Stimulated activated CD4-positive, alpha-beta T cell treated with anti-CD3 and anti-CD28 coated beads, TNF-alpha, amount 100 ng/mL, for 1 hour (primary cell): ENCODE measurements at places on chromosomes 4 and X.

GRCh38 chr4:170581322-170581721 lies 491.6 kb upstream of the AADAT start:
- no peak for DNase-seq

GRCh38 chr4:59689149-59689548 lies 1511.0 kb upstream of the ADGRL3 start:
- no peak for DNase-seq

DNA sequence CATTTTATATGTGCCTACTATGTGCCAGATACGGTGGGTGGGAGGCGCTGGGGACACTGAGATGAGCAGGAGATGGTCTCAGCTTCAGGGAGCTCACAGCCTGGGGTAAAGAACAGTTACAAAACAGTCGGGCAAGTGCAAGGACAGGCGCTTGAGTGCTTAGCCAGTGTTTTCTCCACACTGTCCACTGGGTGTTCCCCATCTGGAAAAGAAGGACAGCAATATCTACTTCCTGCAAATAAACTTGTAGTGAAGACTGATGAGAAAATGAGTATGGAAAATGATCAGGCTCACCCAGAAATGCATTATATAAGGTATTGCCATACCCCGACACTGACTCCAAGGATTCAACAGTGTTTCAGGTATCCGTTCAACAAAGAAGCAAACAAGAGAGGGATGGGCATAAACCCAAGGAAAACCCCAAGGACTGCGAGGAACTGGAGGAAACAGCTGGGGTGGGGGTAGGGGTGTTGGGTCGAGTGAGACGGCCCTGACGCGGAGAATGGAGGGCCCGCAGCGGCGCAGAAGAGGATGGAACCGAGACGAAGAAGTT lies 835 bp downstream of the TMEM185A start:
- DNase-seq, result no peak

DNA sequence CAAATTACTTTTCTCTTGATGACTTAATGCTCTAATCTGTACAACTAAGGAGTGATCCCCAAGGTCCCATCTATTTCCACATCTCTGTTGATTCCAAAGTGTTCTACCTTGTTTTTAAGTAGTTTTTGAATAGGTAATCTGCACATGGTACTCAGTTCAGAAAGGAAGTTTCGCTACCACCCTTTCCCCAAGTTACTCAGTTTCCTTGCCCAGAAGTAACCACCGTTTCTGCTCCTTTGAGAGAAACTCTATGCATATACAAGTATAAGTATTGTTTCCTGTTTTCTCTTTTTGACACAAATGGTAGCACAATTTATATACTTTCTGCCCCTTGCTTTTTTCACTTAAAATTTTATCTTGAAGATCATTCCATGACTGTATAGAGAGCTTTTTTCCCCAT lies 18.1 kb downstream of the TMEM154 start:
- DNase-seq, result no peak

GRCh38 chr4:189305500-189305899 lies 635.2 kb upstream of the FRG1 start:
- no peak for DNase-seq

- DNase-seq, result no peak
These were observed 40.0 kb downstream of the HADH start for GRCh38 chr4:108029731-108030130.

DNA sequence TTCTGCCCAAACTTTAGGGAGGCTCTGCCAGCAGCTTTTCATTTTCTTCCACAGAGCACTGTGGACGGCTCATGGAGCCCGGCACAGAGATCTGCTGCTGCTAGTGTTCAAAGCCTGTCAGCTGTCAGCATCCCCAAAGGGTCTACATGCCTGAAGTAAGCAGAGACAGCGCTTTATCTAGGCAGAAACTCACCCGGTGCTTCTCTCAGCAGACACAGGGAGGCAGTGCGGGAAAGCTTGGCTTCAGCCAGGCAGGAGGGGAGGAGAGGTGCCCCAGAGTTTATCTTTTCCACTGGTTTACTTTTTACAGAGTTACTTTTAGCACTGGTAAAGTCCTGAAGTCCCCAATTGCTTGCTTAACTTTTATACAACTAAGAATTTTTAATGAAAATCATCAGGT lies 339.3 kb downstream of the NKX6-1 start:
- DNase-seq, result no peak

- no peak for DNase-seq
These were observed 10.1 kb downstream of the PSAPL1 start for GRCh38 chr4:7424553-7425111.

GRCh38 chr4:25233737-25234389 lies at the start of gene PI4K2B:
Gene PI4K2B, plus strand, starts transcription at chr4:25234033. Its CDS starts 131 bp downstream, at chr4:25234164.
- peak; percentile 94 for DNase-seq

DNA sequence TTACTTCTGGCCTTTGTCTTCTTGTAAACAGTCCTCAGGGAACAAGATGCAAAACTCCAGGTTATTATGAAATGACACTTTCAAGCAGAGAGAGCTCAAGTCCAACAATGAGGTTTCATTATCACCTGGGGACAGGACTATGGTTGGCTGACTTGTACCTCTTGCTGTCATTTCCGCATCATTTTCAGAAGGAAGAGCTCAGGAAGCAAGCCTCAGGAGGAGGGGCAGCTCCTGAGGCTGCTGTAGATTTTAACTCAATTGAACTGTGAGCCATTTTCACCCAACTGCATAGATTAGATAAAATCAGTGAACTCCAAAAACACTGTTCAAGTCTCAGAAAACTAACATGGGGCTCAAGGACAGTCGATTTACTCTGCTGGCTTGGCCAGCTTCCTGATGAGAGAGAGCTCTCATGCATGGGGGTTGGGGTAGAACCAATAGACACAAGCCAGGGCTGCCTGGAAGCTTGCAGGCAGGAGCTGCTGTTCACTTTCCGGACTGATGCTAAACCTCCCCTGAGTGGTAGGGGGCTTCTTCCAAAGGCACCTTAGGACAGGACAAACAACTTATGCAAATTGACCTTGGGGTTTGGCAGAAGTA lies 23.6 kb downstream of the TMEM255A start:
- DNase-seq, result no peak

DNA sequence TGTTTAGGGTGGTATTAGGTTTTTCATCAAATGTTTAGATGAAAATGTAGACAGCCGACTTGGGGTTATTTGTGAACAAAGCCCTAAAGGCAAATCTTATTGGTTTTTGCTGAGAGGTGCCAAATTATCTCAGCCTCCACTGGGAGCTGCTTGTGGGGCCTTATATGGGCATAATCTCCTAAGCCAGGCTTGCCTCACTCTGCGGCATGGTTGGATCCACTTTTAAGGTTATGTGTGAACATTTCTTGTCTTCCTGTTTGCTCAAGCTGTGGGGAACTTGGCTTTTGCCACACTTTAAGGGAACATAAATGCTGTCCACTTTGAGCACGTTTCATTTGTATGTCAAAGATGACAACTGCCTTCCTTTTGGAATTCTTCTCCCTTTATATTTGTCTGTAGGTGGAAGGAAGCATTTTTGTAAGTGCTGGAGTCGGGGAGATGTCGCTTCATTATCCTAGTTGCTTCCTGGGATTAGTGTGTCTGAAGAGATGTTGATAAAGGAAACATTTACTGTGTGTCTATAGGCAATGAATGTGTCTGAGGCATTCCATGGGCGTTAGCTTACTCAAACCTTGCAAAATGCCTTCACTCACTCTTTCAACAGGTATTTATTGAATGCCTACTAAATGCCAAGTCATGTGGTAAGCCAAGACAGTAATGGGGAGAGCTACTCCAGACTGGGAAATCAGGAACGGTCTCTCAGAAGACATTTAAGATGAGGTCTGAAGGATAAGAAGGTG lies 78.3 kb downstream of the SLC9A6 start:
- no peak for DNase-seq
